Renal cortex interstitium (tissue), 15 donors: ENCODE measurements at places on chromosomes 11 and 22. TPM values are rescaled to one million over a fixed set of nuclear protein-coding genes. Genes with fewer than 3 reads are reported as not detected.

DNA sequence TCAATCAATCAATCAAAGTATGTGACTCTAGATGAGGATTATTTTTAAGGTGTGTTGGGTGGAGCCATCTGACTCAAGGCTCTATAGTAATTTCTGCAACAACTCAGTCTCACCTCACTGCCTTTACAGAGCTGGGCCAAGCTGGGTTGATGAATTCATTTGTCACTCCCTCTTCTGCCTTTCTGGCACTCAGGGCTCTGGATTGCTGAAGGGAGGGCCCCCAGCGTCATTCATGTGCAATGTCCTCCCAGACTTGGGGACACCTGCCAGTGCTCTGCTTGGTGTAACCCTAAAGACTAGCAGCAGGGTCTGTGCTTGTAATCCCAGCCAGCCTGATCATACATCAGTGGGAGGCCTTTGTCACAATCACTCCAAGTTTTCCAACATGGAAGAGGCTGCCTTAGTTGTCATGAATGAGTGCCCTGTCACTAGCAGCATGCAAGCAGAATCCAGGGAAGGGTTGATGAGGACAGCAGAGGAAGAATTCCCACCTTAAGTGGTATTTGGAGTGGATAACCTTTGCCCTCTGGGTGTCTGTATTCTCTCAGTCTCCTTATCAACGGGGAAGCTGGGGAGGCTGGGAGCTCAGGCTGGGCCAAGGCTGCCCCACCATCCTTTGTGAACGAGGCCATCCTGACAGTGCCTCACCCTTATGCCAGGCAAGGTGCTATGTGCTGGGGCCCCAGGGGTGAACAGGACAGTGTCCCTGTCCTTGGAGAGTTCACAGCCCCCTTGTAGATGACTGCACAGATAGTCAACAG lies 2.0 kb upstream of the TP53I11 start:
- no peak for DNase-seq

OR4D11 gene
- not detected for polyA plus RNA-seq

OR51I1 gene
- not detected for polyA plus RNA-seq

BTG4 gene
- polyA plus RNA-seq = not detected

PLAAT5 gene
- polyA plus RNA-seq = 0.70 TPM
